ENCODE measurements at places on chromosomes 2 and 18.

- DNase-seq: no peak
Observed at GRCh38 chr2:65501074-65501473, 68.7 kb upstream of the SPRED2 start.

DNA sequence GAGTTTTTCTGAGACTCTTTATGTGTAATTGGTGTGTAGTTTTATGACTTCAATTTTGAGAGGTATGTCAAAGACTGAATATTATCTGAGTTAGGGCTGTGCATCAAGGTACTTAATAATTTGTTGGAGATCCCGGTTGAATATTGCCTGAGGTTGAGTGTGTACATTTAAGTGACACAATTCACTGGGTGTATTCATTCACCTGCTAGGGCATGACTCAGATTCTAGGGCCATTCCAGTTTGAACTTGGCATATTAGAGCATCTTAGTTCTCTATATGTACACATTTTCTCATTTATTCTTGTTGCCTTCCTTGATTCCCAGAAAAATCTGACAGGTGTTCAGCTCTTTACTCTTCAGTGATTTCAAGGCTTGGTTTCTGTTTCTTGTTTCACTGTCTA is 12.5 kb downstream of the MAP4K4 start:
- DNase-seq: no peak

GRCh38 chr18:66640431-66640830 is 36.5 kb upstream of the CDH19 start:
- DNase-seq: no peak

DNA sequence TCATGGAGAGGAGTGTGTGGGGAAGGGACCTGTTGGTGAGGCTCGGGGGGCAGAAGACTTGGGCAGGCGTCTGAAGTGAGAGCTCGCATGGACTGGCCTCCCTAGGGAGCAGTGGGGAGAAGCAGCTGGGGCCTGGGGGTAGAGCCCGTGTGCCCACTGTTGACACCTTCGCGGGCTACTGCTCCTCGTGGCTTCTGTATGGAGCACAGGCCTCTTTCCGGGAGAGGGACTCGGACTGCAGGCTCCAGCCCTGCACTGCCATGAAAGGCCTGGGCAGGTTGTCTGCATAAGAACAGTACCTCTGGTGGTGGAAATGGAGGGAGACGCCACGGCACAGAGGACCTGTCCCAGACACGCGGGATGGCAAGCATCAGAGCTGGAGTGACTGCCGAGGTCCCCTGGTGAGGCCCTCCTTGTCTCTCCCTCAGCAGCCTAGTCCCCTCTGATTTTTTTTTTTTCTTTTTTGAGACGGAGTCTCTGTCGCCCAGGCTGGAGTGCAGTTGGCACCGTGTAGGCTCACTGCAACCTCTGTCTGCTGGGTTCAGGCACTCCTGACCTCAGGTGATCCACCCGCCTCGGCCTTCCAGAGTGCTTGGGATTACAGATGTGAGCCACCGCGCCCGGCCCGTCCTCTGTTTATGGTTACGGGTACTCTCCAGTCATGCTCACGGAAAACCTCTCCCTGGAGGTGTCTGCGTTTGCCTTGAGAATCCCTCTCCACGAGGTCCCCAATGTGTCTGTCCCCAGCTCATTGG is 44.7 kb upstream of the PTMA start:
- no peak for DNase-seq

DNA sequence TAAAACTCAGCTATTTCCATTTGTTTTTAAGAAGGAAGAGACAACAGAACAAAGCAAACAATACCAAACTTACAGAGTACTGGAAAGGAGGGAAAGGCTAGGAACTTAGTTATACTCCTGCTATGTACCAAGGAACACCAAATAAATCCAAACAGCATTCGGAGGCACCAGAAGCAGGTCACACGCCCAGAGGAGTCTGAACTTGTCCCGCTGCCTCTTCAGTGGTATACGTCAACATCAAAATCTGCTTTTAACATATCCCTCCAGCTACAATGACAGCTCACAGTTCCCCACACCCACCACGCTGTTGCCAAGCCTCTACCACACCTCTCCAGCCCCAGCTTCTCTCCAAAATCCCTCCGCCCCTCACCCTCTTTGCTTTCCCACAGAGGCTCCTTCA is 17.3 kb downstream of the C2orf76 start:
- DNase-seq: no peak

- DNase-seq: no peak
Observed at GRCh38 chr2:160510617-160511016, 17.0 kb upstream of the RBMS1 start.

DNA sequence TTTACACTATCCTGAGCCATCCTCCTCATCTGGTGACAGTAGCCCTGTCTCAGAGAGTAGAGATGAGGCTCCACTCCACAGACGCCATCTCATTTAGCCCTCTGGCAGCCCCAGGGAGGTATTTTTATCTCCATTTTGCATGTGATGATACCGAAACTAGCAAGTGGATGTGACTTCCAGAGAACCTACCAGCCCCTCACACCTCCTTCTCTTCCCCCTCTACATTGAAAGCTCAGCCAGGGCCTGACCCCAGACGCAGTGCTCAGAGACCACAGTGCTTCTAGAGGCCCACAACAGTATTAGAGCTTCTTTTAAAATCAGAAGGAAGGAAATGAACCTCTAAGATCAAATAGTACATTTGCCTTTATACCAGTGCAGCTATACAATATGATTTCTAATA is 8.3 kb downstream of the GYPC start:
- no peak for DNase-seq

DNA sequence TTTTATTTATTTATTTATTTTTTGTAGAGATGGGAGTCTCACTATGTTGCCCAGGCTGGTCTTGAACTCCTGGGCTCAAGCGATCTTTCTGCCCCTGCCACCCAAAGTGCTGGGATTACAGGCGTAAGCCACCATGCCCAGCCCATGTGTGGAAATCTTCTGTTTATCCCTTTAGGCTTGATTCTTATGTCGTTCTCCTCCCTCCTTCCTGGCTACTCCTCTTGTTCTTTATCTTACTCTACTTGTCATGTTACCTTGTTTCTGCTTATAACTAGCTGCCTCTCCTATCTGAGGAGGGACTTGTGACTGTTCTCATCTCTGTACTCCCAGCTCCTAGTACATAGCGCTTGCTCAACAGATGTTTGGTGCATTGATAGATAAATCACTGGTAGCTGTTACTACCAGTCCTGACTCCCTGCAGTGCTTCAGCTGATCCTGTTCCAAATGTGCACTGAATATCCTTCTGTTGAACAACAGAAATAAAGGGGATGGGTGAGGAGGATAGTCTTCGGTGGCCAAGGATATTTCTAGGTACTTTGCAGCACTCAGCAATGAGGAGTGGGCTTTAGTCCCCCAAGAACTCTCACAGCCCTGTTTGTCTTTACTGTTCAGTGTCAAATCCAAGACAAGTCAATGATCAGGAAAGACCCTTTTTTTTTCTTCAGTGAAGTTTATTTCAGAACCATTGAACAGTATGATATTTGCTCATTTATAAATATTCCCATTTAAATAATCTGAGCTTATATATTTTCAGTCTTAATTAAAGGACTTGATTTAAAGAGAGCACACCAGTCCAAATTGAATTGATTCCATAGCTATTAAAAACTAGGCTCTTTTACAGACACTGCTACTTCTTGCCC is 7.2 kb downstream of the IL1B start:
- no peak for DNase-seq

DNA sequence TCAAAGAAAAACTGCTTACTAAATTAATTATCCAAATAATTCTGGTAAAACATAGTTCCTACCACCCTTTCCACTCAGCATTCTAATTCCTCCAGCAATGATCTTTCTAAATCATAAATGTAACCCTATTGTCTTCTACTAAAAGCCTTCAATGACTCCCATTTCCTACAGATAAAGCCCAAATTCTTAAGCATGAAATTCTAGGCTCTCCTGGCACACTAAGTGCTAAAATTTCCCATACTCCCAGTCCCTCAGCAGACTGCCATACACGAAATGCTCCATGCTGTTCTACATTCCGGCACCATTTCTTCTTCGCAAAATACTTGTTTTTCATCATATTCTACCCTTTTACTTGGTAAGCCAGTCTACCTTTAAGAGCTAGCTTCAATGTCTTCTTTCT is 96.9 kb downstream of the CHN1 start:
- no peak for DNase-seq

GRCh38 chr2:69578198-69578540 is 65.4 kb downstream of the AAK1 start:
- no peak for DNase-seq

- DNase-seq: no peak
Observed at GRCh38 chr2:83705146-83705545, 753.9 kb downstream of the SUCLG1 start.

DNA sequence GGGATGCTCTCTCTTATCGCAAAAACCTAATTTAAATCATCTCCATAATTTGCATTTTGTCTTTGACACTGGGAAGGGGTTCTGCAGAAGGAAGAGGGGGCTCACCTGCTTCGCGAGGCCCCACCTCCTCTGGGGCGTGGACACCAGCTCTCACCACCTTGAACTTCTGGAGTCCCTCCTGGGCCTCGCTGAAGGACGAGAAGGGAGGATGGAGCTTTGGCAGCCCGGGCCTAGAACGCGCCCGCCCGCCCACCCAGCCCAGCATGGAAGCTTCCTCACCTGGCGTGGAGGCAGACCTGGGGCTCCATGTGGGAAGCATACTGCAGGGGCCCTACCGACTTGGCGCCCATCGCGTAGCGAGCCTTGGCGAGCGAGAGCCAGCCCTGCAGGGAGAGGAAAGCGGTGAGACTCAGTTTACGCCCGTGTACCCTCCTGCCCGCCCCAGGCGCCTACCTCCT is 1.1 kb upstream of the IMP4 start:
- DNase-seq: no peak

GRCh38 chr18:63578357-63578958 is 8.7 kb upstream of the SERPINB13 start:
- no peak for DNase-seq

GRCh38 chr2:59967691-59968090 is 585.8 kb downstream of the BCL11A start:
- no peak for DNase-seq

GRCh38 chr2:82342356-82342755 is 2037.8 kb upstream of the LRRTM1 start:
- DNase-seq: no peak

DNA sequence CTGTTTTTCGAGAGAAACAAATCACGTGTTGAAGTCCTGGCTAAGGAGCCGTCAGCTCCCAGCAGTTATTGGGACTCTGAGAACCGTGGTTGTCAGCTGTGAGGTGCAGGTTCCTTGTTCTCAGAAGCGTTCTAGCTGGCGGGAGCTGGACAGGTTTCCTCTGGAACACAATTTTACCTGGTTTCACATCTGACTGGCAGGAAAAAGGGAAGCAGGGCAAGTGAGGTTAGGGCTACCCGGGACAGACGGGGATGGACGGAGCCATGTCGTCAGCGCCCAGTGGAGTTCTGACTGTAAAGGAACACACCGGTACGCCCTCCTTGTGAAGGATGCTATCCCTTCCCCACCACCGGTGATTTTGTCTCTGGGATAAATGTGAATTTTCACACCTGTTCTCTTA is 26.1 kb downstream of the ITGB1BP1 start:
- DNase-seq: no peak

DNA sequence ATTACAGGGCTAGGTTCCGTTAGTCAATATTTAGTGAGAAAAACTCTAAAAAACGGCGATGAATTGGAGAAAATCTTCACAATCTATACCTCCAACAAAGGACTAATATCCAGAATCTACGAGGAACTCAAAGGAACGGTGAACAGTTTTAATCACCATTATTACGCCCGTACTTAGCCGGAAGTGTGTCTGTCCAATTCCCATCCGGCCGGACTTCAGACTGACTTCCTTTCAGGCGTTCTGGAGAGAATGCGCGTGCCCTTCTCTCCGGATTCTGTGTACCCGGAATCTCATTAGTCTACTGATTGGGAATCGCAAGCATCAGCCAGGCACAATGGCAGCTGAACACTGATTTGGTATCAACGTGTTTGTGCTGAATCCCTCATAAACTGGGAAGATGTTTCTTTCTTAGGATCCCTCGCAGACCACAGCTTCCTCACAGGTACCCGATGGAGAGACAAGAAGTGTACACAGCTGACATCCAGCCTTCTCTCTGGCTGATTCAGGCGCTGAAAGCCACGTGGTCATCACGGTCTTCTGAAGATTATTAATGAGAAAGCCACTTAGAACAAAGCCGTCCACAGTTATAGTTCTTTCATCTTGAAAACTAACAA is 239.9 kb downstream of the ZNF516 start:
- DNase-seq: no peak

DNA sequence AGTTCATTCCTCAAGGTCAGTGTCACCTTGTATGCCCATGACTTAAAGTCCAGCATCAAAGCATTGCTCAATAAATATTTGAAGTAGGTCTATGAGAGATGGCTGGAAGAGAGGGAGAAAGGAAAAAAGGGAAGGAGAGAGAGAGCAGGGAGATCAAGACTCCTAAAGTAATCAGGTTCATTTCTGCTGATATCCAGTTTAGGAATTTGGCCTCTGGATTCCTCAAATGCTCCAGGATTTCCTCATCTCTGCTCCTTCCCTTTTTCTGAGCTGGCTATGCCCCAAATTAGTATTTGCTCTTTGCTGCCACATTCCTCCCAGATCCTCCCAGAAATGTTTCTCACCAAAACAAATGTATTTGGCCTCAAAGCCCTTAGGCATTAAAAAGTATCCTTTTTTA is 739.4 kb upstream of the CHAC2 start:
- DNase-seq: no peak

DNA sequence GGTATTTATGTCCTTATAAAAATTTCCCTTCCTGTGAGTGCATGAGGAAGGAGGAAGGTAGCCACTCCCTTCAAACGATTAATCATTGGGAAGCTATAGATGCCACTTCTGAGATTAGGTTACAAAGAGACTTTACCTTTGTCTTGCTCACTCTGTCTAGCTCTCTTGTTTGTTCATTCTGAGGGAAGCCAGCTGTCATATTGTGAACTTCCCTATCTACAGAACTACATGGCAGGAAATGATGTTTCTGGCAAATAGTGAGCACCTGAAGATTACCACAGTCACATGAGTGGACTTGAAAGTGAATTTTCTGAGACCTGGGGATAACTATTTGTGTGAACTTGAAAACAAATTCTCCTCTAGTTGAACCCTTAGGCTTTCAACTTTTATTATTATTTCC is 776.8 kb downstream of the CCDC85A start:
- no peak for DNase-seq

DNA sequence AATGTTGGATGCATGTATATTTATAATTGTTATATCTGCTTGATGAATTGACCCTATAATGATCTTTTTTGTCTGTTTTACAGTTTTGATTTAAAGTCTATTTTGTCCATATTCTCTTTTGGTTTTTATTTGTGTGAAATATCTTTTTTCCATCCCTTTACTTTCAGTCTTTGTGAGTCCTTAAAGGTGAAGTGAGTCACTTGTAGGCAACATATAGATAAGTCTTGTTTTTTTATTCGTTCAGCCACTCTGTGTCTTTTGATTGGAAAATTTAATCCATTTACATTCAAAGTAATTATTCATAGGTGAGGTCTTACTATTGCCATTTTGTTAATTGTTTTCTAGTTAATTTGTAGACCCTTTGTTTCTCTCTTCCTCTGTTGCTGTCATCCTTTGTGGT is 62.5 kb downstream of the NUP35 start:
- DNase-seq: no peak

Measured in activated naive CD4-positive, alpha-beta T cell treated with anti-CD3 and anti-CD28 coated beads, Interleukin-2, amount 50 U/mL, for 16 hours (primary cell).